Activated CD4-positive, alpha-beta T cell treated with anti-CD3 and anti-CD28 coated beads, Interleukin-2, amount 10 ng/mL, durations not matched to agents 7 days and 5 days (primary cell): ENCODE measurements at places on chromosomes 13 and 19.

DNA sequence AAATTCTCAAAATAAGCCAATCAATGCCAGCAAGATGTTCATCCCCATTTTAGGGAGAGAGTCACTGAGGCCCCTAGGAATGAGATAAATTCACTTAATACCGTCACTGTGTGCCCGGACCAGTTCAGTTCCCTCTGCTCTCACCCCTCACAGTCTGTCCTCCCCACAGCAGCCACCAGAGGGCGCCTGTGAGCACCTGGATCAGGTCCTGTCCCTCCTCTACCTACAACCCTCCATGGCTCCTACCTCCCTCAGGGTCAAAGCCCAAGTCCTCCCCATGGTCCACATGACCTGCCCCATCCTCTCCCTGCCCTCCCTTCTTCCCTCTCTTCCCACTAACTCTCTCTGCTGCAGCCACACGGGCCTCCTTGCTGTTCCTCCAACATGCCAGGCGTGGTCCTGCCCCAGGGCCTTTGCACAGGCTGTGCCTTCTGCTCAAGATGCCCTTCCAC lies 42.0 kb upstream of the NFIC start:
- peak; percentile 79 for DNase-seq

DNA sequence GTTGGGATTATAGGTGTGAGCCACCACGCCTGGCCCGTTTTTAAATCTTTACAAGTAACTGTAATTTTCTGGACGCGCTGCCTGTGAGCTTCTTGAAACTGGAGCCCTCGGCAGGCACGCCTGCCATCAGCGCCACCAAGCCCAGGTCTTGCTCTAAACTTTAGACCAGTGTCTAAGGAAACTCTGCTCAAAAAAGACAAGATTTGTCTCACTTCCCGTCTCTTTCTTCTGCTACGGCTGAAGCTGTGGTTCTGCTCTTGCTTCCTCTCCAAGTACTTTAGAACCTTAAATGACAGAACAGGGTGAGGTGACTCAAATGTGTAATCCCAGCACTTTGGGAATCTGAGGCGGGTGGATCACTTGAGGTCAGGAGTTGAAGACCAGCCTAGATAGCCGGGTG lies 24.9 kb downstream of the RCN3 start:
- peak; percentile 64 for DNase-seq

DNA sequence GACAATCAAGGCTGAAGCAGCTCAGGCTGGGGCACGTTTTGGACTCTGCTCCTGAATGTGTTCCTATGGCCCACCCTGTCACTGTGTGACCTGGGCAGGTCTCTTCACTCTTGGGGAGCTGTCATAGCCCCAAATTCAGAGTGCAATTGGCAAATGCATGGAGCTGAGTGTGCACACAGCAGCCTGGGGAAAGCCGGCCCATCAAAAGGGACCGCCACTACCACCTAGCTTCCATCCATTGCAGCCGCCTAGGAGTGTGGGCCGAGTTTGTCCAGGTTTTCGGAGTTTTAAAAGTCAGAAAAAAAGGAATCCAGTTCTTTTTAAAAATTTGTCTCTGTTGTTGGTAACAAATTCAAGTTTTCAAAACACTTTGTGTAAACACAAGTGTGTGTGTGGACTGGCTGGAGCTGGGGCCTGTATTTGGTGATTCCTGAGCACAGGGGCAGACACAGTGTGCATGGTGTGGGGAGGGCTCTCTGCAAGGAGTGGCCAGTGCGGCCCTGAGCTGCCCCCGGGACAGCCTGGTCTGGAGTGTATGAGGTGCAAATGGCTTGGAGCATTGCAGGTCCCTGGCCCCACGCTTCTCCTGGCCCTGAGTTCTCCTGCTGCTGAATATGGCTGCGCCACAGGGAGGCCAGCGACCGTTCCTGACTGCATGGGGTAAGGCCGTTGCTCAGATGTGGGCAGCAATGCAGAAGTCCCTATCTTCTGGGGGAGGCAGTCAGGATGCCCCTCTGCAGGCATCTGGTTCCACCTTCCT lies 13.2 kb upstream of the ZNF536 start:
- no peak for DNase-seq

DNA sequence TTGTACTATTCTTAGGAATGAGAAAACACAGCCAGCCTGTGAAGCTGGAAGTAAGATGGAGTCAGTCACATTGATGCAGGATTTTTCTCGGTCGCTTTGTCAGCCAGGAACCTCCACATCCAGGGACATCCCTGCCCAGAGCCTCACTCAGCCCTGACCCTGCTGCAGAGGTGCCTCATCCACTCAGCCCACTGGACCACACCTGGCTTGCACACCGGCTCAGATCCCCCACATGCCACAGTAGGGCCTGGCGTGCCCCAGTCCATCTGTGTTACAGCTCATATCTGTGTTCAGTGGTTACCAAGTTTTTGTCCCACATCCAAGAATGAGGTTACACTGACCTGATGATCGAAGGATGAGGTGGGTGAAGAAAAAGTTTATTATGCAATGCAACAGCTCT lies 1315.4 kb downstream of the SLITRK1 start:
- DNase-seq: no peak

GRCh38 chr19:6270076-6270745 lies 9.6 kb downstream of the MLLT1 start:
- no peak for DNase-seq

GRCh38 chr19:32336259-32337083 lies 8.9 kb upstream of the ZNF507 start:
- DNase-seq: no peak

GRCh38 chr19:7934766-7935165 lies 8.7 kb downstream of the TIMM44 start:
- no peak for DNase-seq

GRCh38 chr19:33404506-33405253 lies 31.2 kb downstream of the CEBPG start:
- no peak for DNase-seq
